ENCODE measurements at places on chromosomes 2 and 18.

GRCh38 chr2:32516567-32516966 is 111.3 kb upstream of the TTC27 start:
- DNase-seq = no peak
- no peaks in the 10 kb centered on the region for H3K4me1 ChIP-seq
- no peak overlapping the region for H3K27ac ChIP-seq
- no peaks in the 10 kb centered on the region for H3K27me3 ChIP-seq

GRCh38 chr2:33136566-33136965 is 189.8 kb downstream of the LTBP1 start:
- DNase-seq = no peak
- peaks cover 6% of the 10 kb centered on the region for H3K4me1 ChIP-seq
- no peaks in the 10 kb centered on the region for H3K36me3 ChIP-seq
- H3K4me3 ChIP-seq = peak overlapping the region; percentile 62

DNA sequence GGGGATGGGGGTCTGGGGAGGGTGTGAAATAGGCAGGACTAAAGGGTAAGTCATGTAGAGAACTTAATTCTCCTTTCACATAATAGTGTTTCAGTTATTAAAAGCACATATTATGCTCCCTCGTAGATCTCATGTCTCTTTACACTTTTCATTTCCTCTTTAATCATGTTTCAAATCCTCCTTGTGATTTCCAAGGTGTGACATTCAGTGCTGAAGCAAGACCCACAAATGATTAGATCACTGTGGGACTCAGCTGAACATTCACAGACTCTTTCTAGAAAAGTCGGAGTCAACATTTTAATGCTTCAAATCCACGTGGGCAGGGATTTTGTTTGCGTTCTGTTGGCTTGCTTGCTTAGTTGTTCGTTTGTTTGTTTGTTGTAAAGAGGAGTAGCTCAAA is 34.7 kb upstream of the CALCRL start:
- no peak overlapping the region for H3K27ac ChIP-seq
- H3K27me3 ChIP-seq = no peaks in the 10 kb centered on the region
- no peak overlapping the region for H3K4me3 ChIP-seq
- no peaks in the 10 kb centered on the region for H3K4me1 ChIP-seq

DNA sequence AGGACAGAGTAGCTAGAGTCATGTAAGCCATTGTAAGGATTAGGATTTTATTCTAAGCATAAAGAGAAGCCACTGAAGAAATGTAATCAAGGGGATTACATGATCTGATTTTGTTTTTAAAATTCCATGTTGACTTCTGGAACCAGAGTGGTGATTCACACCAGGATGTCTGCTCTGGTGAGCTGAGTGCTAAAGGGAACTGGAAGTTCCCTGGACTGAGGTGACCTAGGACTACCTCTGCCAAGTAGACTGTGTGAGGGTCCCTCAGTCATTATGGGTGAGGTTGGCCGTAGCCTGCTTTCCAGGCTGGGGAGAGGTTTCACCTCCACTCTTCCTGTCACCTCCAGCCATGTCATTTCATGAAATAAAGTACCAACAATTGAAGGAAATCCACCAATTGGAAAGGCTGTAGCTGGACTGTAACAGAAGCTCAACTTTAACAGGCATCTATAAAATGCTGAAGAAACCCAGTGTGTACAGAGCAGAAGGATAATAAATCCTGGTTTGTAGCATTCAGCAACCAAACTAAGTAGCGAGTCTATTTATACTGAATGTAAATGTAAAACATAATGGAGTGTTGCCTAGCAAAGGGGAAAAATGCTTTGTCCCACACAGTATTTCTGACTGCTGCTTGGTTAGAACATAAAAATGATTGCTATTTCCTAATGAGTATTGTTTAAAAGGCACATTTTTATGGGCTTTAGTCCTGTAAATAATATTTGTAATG is 507.4 kb upstream of the PKDCC start:
- H3K27ac ChIP-seq = no peak overlapping the region
- H3K4me3 ChIP-seq = no peak overlapping the region
- no peak for DNase-seq
- no peaks in the 10 kb centered on the region for H3K27me3 ChIP-seq

GRCh38 chr2:78023356-78023755 is 501.2 kb upstream of the LRRTM4 start:
- H3K36me3 ChIP-seq = no peaks in the 10 kb centered on the region
- H3K4me3 ChIP-seq = no peak overlapping the region
- no peaks in the 10 kb centered on the region for H3K4me1 ChIP-seq
- H3K27me3 ChIP-seq = no peaks in the 10 kb centered on the region
- no peak overlapping the region for H3K27ac ChIP-seq

DNA sequence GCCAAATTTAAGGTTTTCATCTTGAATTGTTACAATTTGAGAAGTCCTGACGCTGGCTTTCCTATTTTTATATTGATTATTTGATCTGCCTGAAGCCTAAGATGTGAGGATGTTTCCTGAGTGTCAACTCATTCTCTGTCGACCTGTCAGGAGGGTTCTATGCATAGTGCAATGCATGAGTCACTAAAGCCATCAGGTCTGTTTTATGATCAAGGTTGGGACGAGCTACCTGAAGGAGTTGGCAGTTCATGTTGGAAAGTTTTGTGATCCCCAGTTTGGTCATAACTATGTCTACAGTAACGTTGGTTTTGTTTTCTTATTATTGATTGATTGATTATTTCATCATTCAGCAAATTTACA is 71.2 kb downstream of the NABP1 start:
- no peak overlapping the region for H3K27ac ChIP-seq
- H3K36me3 ChIP-seq = no peaks in the 10 kb centered on the region
- no peak for DNase-seq

- no peak overlapping the region for H3K27ac ChIP-seq
- no peak for DNase-seq
- peaks cover 12% of the 10 kb centered on the region for H3K36me3 ChIP-seq
- H3K4me3 ChIP-seq = no peak overlapping the region
These were observed 136.2 kb downstream of the NFATC1 start for GRCh38 chr18:79531926-79532312.

DNA sequence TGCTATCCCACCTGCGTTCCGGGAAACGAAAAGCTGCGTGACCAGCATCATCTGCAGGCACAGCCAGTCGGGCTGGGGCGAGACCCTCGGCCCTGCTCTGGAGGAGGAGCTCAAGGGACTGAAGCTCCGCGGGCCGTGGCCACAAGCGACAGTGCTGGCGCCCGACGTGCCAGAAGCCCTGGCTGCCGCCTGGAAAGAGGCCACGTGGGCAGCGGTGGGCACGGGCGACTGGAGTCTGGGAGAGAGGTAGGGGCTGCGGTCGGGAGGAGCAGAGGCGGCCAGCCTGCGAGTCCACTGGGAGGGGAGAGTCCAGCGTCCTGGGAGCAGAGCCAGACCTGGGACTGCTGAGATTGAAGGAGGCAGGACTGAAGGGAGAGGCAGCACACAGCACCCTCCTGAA is 9.2 kb downstream of the DTYMK start:
- peaks cover 21% of the 10 kb centered on the region for H3K36me3 ChIP-seq
- DNase-seq = no peak
- no peaks in the 10 kb centered on the region for H3K4me1 ChIP-seq
- H3K27ac ChIP-seq = no peak overlapping the region
- H3K27me3 ChIP-seq = no peaks in the 10 kb centered on the region
- H3K4me3 ChIP-seq = no peak overlapping the region

DNA sequence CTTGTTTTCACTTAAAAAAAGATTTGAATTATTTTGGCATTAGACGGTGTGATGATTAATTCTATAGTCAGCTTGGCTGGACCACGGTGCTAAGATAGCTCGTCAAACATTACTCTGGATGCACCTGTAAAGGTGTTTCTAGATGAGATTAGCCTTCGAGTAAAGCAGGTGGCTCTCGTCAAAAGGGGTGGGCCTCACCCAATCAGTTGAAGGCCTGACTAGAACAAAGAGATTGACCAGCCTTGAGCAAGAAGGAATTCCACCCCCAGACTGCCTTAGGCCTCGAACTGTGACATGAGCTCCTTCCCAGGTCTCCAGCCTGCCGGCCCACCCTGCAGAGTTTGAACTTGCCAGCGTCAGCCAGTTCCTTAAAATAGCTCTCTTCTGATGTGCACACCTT is 73.4 kb downstream of the TWIST2 start:
- H3K27me3 ChIP-seq = no peaks in the 10 kb centered on the region
- DNase-seq = no peak
- H3K27ac ChIP-seq = no peak overlapping the region
- no peak overlapping the region for H3K4me3 ChIP-seq
- H3K4me1 ChIP-seq = no peaks in the 10 kb centered on the region

GRCh38 chr2:48162742-48163141 is 256.4 kb upstream of the FBXO11 start:
- no peaks in the 10 kb centered on the region for H3K27me3 ChIP-seq
- no peaks in the 10 kb centered on the region for H3K36me3 ChIP-seq
- no peak overlapping the region for H3K4me3 ChIP-seq
- H3K4me1 ChIP-seq = no peaks in the 10 kb centered on the region

GRCh38 chr2:136383167-136383566 is 265.2 kb upstream of the CXCR4 start:
- no peaks in the 10 kb centered on the region for H3K27me3 ChIP-seq
- no peak for DNase-seq
- no peaks in the 10 kb centered on the region for H3K4me1 ChIP-seq
- H3K4me3 ChIP-seq = no peak overlapping the region
- H3K27ac ChIP-seq = no peak overlapping the region

DNA sequence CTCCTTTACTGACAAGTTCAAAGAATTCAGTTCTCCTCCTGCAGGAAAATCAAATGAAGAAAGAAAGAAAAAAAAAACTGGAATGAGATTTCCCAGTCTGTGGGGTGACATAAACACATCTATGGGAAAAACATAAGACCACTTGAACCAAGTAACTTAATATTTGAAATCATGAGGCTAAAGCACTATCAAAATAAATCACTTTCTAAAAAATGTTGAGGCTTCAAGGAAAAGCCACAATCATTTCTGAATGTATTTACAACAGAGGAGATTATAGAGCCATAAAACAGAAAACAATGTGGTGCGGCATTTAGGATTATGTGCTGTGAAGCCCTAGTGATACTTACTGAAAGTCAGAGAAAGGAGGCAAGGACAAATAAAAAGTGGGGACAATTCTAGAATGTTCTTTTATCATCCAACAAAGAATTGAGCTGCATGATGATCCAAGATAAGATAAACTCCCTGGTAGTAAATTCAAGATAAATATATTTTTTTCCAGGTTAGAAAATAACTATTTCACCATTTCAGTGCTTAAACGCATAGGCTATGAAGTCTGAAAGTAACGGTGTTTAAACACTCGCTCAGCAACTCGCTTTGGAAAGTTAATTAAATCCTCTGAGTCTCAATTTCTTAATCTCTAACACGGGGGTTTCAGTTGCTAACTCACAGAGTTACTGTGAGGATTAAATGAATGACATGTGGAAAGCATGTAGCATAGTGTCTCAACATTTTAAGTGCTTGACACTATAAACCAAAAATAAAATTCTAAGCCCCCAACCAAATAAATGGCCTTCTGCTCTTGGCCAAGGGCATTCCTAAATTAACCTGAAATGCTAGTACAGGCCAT is 288.5 kb downstream of the AGPS start:
- H3K4me1 ChIP-seq = no peaks in the 10 kb centered on the region
- H3K27ac ChIP-seq = no peak overlapping the region
- H3K27me3 ChIP-seq = no peaks in the 10 kb centered on the region
- no peak overlapping the region for H3K4me3 ChIP-seq
- DNase-seq = no peak

DNA sequence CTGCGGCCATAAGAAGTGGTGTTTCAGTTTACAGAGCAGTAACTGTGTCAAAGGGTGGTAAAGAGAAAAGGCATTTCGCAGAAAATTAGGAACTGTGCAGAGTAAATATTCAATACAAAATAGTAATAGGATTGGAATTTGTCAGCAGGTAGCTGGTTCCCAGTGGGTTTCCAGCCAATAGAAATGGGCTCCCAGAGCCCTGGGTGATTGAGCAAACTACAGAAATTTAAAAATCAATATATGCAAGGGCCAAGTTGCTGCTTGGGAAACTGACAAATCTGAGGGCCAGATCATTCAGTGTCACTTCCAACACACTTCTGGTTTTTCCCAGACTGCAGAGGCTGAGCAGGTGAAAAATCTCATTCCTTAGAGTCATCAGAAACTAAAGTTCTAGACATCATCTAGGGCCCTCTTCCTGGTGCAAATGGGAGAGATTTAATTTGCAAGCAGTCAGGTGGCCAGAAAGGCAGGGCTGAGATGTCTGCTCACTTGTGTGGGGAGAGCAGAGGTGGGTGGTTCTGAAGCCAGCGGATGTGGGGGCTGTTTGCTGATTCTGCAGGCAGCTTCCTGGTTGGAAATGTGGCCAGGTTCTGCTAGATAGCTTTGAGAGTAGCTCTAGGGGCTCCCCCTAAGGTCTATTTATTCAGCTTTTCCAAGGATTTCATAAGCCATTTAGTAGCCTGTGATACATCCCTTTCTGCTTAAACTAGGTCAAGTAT is 182.4 kb downstream of the NCK2 start:
- no peaks in the 10 kb centered on the region for H3K4me1 ChIP-seq
- H3K36me3 ChIP-seq = no peaks in the 10 kb centered on the region
- no peak overlapping the region for H3K27ac ChIP-seq
- no peaks in the 10 kb centered on the region for H3K27me3 ChIP-seq
- no peak for DNase-seq
- no peak overlapping the region for H3K4me3 ChIP-seq

DNA sequence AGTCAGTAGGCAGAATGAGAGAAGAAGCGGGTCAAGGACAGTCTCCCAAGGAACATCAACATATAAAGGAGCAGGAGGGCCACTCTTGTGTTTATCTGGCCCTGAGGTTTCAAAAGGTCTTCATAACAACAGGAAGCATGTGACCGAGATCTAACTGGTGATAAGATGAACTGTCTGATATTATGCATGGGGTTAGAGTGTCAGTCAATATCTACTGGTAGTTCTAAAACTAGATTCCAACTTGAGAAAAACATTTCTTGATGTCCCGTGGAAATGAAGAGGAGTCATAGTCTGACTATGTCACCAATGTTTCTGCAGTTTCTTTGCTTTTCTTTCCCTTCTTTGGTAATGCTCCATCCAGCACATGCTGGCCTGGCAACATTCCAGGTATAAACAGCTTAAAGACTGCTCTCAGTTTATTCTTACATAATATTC is 77.5 kb upstream of the ITPRID2 start:
- H3K4me3 ChIP-seq = no peak overlapping the region
- no peaks in the 10 kb centered on the region for H3K36me3 ChIP-seq
- H3K27ac ChIP-seq = no peak overlapping the region
- no peaks in the 10 kb centered on the region for H3K27me3 ChIP-seq
- no peak for DNase-seq
- peaks cover 6% of the 10 kb centered on the region for H3K4me1 ChIP-seq

DNA sequence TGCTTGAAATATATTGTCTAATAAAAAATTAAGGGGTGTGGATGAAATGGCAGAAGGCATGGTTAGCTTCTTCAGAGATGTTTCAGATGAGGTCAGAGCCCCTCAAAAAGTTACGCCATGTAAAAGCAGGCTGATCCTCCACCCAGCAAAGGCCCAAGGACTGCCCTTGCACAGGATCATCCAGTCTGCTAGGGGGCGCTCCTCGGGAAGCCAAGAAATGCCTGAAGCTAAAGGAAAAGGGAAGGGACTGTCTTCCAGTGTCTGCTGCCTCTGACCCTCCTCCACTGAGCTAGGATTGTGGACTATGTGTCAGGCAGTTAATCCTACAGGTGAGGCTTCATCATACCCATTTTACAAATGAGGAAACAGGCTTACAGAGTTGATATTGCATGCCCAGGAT is 33.8 kb upstream of the TEX51 start:
- no peak for DNase-seq
- no peak overlapping the region for H3K4me3 ChIP-seq
- no peaks in the 10 kb centered on the region for H3K36me3 ChIP-seq
- H3K4me1 ChIP-seq = no peaks in the 10 kb centered on the region
